ENCODE measurements at places on chromosomes 7 and 10.

- no peak for DNase-seq
Measured at GRCh38 chr7:142420554-142421362, 162.9 kb upstream of the PRSS58 start.

GRCh38 chr7:36623247-36623646 is 101.0 kb downstream of the AOAH start:
- no peak for DNase-seq

DNA sequence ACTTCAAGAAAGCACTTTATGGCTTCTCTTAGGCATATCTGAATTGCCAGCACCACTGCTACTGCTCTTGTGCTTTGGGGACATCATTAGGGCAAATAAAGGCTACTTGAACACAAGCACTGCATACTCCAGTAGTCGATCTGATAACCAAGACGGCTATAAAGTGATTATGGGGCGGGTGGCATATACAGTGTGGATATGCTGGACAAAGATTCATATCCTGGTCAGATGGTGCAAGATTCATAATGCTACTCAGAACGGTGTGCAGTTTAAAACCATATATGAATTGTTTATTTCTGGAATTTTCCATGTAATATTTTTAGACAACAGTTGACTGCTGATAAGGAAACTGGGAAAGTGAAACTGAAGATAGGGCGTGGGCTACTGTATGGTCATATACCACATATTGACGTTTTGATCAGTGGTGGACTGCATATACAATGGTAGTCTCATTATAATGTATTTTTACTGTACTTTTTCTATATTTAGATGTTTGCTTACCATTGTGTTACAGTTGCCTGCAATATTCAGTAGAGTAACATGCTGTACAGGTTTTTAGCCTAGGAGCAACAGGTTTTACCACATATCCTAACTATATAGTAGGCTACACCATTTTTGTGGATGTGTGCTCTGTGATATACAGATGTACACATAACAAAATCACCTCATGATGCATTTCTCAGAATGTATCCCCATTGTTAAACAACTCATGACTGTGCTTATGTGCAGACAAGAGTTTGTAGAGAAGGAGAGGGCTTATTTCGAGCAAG is 15.2 kb downstream of the ANLN start:
- no peak for DNase-seq

- DNase-seq, result no peak
Measured at GRCh38 chr10:110420401-110421193, 77.1 kb upstream of the DUSP5 start.

- DNase-seq, result no peak
Measured at GRCh38 chr10:9833942-9834341, 1183.7 kb upstream of the CELF2 start.

DNA sequence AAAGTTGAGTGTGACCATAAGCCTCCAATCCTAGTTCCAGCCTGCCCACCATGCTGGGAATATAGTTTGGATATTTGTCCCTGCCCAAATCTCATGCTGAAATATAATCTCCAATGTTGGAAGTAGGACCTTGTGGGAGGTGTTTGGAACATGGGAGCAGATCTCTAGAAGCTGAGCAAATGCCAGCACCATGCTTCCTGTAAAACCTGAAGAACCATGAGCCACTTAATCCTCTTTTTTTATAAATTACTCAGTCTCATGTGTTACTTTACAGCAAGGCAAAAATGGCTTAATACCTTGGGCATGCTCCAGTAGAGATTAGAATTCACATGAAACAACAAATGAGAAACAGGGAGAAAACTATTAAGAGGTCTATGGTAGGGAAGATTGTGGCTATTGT is 27.2 kb downstream of the STEAP1 start:
- DNase-seq, result no peak

DNA sequence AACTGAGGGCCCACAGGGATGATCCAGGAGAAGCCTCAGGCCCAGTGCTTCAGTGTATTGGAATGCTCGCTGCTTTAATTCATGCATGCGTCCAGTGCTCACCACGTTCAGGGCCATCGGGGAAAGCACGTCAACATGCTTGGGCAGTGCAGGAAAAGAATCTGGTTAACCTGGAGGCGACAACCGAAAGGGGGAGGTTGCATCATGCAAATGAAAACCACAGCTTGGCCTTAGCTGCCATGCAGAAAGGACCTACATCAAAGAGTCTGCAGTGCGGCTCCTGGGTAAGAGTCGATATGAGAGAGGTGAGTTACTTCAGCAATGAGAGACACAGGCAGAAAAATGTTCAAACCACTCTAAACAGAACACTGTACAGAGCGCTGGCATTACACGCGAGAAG is 440.1 kb downstream of the KCNMA1 start:
- no peak for DNase-seq

- DNase-seq, result no peak
Measured at GRCh38 chr7:1781369-1781768, 111.3 kb downstream of the ELFN1 start.

DNA sequence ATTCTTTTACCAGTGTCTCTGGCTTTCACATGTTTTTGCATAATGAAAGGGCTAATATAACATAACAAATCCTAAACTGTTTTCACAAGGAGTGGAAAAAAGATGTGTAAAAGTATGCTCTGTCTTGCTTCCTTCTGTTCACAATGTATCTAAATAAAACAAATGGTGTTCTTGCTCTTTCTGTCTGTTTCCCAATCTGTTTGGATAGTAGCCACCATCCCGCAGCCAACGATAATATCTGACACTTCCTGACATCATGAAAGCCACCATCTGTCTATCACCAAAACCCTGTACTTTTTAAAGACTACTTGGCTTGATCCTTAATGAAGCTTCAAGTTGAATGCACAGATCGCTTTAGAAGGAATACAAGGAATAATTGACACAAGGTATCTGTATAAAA is 246.2 kb downstream of the ETV1 start:
- DNase-seq, result no peak

GRCh38 chr10:78628976-78629375 is 439.8 kb upstream of the ZMIZ1 start:
- no peak for DNase-seq

Measured in T-helper 2 cell (primary cell).